IPS-NIHi11 (cell line): ENCODE measurements at places on chromosomes 11 and 22.

- DNase-seq, result no peak
Measured at GRCh38 chr11:1178201-1178885, 20.6 kb downstream of the MUC5AC start.

GRCh38 chr22:21701384-21701971 lies 34.1 kb downstream of the YPEL1 start:
- DNase-seq, result no peak

- peak; percentile 80 for DNase-seq
Measured at GRCh38 chr22:39292561-39293074, 26.8 kb downstream of the RPL3 start.

DNA sequence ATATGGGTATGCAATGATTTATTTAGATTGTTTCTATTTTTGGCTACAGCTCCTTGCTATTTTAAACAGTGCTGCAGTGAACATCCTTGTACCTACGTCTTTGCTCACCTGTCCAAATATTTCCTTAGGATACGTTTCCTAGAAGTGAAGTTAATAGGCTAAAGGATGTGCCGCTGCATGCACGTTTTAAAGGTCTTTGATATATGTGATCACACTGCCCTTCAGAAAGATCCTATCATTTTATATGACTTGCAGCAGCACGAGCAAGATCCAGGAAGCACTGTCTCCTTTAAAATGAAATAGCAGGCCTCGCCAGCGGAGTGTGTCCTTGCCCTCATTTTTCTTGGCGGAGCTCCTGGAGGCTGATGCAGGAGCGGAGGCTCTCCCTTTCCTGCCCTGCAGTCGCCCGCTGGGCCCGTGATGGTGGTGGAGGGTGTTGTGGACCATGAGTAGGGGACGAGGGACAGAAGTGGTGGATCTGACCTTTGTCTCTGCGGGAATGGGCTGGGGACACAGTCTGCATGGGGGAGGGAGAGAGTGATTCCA lies 19.4 kb downstream of the RPS6KA4 start:
- DNase-seq, result no peak

- no peak for DNase-seq
Measured at GRCh38 chr22:46580940-46581537, 39.1 kb upstream of the GRAMD4 start.

DNA sequence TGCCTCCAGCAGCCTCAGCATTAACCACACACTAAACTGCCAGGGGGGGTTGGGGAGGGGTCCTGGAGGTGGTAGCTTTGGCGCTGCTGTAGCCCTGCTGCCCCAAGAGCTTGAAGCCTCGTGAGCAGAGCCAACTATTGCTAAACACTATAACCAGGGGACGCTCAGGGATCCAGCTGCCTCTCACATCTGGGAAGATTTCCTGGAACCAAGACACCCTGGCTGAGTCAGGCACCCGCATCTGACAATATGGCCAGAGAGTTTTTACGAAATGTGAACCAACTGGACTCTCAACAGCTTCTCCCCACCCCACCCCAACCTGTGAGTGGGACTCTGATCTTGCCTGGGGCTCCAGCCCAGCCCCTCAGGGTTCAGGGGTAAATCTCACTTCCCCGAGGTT lies 14.3 kb downstream of the C1QTNF6 start:
- no peak for DNase-seq

DNA sequence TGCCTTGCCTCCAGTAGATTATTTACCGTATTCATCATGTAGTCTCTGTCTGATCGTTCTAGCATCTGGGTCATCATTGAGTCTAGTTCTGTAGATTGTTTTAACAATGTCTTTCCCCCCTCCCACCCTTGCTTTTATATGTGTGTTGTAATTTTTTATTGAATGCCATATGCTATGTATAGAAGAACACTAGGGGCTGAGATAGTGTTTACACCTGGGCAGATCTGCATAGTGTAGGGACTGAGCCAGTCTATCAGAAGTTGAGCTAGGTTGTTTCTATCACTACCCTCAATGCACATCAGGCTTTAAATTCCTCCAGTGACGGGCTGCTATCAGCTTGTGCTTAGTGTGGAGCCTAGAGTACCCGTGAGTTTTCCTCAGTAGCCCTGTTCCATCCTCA lies 61.6 kb downstream of the KREMEN1 start:
- no peak for DNase-seq

GRCh38 chr11:10378362-10378761 lies 73.5 kb downstream of the ADM start:
- no peak for DNase-seq

- DNase-seq, result no peak
Measured at GRCh38 chr11:115803073-115803740, 299.0 kb upstream of the CADM1 start.

DNA sequence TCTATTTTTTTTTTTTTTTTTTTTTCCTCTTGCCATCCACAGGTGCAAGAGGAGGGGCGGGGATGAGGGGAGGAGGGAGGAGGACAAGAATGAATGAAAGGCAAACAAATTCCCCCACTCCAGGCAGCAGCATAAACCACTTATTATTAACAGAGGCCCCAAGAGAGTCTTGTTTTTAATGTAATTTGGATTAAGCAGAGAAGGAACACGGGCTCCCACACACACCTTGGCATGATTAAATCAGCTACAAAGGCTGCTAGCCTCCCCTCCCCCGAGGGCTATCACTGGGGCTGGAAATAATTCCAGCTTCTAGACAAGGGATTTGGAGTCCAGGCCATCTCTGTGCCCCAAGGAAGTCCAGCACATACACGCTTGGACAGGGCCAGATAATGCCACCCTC lies 93.4 kb upstream of the DRD2 start:
- DNase-seq, result no peak

DNA sequence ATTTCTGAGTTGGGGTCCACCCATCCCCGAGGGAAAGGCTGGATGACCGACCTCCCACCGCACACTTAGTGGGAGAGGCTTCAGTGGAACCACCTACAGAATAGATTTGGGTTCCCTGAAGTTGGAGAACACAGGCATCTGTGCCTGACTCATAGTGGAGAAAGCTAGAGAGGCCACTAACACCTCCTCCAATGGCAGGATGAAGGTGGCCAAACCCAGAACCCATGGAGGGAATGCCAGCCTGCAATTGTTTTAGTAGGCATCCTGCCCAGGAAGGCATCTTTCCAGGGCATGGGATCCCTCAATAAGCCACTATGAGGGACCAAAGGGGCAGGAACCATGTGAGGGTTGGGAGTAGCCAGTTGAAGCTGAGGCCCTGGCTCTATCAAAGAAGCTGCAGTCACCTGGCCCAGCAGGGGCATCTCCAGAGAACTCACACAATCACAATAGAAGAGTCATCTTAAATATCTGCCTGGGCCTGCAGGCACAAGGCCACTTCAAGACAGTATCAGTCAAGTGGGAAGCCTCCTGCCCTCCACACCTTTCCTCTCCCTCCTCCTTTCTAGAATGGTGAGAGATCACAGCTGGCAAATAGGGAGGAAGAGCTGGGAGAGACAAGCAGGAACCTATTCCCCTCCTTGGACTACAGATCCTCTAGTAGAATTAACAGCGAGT lies 124.1 kb upstream of the CSNK2A3 start:
- DNase-seq, result no peak

- DNase-seq, result peak; percentile 77
Measured at GRCh38 chr22:38218661-38219622, 17.1 kb downstream of the MAFF start.

GRCh38 chr22:45768490-45768889 lies 96.9 kb downstream of the ATXN10 start:
- DNase-seq, result peak; percentile 54

DNA sequence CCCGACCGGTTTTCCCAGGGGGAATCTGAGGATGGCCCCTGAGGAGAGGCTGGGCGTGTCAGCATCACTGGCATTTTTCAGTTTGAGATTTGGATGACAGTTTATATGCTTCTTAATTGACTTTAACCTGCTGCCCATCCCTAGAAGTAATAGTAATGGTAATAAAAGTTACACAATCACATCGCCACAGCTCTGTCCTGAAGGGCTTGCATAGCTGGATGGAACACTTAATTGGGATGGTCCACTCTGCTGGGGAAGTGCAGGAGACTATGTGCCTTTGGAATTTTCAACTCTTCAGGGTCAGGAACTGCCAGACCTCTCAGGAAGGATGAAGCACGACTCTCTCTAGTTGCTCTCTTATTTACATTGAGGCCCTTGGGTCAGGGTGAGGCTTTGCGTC lies 16.2 kb downstream of the BARX2 start:
- DNase-seq, result no peak

- no peak for DNase-seq
Measured at GRCh38 chr11:16809886-16810668, 71.6 kb downstream of the C11orf58 start.

DNA sequence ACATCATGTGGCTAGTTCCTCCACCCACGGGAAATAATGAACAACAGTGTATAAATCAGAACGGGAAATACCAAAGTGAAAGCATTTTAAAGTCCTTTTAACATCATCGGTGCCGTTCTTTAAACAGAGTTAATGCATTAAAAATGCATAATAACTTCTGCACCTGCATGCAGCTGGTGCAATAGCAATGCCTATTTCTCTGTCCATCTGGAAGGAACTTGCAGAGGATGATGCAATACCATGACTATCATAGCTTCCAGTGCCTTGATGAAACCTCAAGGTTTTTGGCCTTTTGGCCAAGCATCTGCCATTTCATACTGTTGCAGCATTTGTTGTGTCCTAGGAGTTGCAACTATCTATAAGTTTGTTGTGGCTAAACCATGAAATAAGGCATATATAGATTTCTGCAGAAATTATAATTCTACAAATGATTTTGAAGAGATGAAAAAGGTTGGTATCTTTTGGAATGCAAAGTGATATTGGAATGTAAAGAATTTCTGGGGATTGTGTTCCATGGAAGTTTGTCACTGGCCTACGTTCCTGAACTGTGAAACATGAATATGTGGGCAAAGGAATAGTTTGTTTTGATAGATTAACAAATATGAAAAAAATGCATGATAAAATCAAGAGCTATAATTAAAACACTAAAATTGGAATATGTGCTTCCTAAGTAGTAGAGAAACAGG lies 9.8 kb upstream of the EIF3F start:
- DNase-seq, result no peak

- DNase-seq, result peak; percentile 66
Measured at GRCh38 chr11:116454020-116454645, 318.7 kb downstream of the BUD13 start.

DNA sequence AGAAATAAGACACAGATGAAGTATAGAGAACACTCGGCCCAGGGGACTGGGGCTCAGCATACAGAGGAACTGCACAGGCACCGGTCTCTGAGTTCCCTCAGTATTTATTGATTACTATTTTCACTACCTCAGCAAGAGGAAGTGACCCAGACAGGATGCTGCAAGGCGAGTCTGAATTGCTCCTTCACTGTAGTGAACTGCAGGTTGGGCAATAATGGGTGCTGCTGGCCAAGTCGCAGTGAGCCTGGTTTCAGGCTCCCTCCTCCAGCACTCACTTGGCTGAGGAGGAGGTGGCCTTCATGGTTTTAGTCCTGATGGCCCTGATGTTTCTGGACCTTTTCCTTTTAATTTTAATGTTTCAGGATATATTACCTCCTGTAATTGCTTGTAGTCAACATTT lies 10.4 kb downstream of the OR52K2 start:
- no peak for DNase-seq

- DNase-seq, result no peak
Measured at GRCh38 chr11:108135845-108136544, 14.6 kb downstream of the ACAT1 start.

GRCh38 chr11:127223026-127223425 lies 222.5 kb upstream of the KIRREL3 start:
- no peak for DNase-seq

GRCh38 chr22:37237371-37238268 lies 6.4 kb downstream of the RAC2 start:
- DNase-seq, result peak; percentile 29

DNA sequence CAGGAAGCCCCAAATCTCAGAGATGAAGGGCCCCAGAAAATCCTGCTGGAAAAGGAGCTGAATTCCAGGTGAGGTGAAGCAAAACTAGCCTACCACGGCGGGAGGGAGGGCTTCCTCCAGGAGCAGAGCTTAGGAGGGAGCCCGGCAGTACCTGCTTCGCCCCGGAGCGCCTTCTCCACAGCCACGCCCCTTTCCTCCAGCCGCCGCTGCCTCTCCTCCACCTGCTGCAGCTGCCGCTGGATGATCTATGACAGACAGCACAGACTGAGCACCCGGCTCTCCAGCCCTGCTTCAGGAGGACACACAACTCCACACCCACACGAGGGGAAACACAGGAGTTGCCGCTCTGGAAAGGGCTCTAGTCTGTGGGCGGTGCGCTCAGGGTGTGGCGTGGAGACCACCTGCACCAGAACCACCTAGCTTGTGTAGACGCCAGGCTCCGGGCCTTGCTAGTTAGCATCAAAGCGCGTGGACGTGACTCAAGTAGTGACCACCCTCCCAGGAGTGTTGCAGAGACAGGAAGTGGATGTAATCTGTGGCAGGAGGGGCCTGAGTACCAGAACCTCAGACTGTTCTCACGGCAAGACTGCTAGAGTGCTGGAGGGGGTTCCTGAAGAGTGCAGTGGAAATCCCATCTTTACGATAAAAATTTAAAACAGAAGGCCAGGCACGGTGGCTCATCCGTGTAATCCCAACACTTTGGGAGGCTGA lies 34.6 kb upstream of the BID start:
- no peak for DNase-seq

- no peak for DNase-seq
Measured at GRCh38 chr11:66112041-66112491, 42.0 kb downstream of the PACS1 start.

GRCh38 chr22:19405133-19405532 lies 26.4 kb downstream of the HIRA start:
- DNase-seq, result no peak

DNA sequence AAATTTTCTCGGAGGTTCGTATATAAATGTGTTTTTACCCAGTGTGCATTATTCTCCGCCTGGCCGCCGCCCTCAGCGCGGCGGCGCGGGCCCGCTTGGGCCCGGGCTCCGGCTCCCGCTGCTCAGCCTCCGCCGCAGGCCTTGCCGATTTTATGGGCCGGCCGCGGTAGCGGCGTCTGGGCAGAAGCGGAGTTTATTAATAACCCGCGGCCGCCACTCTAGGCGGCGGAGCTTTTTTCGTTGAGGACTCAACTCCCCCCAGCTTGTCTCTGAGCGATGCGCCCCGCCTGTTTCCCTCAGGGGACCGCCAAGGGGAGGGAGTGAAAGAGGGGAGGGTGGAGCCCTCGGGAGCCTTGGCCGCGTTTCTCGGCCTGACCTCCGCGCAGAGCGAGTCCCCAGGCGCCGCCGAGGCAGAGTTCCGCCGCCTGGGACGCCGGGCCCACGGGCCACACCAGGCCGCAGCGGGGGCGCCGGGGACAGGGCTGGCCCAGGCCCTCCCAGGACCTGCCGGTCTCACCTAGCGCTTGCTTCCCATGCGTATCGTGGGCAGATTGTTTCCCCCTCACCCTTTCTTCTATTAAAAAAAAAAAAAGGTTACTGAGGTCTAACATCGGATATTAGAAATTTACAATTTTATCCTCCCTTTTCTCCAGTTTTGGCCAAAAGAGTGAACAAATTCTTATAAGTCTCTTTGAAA lies 399 bp downstream of the ZNF143 start:
- peak; percentile 83 for DNase-seq

- no peak for DNase-seq
Measured at GRCh38 chr11:29562183-29562582, 454.6 kb downstream of the KCNA4 start.

GRCh38 chr11:1077417-1078119 lies 2.9 kb downstream of the MUC2 start:
- DNase-seq, result peak; percentile 32
